ENCODE measurements at places on chromosomes 2 and 18.

- DNase-seq: no peak
These were observed 15.7 kb downstream of the COL4A3 start for GRCh38 chr2:227179988-227180685.

- DNase-seq: no peak
These were observed 19.1 kb downstream of the MAP2 start for GRCh38 chr2:209442939-209443338.

DNA sequence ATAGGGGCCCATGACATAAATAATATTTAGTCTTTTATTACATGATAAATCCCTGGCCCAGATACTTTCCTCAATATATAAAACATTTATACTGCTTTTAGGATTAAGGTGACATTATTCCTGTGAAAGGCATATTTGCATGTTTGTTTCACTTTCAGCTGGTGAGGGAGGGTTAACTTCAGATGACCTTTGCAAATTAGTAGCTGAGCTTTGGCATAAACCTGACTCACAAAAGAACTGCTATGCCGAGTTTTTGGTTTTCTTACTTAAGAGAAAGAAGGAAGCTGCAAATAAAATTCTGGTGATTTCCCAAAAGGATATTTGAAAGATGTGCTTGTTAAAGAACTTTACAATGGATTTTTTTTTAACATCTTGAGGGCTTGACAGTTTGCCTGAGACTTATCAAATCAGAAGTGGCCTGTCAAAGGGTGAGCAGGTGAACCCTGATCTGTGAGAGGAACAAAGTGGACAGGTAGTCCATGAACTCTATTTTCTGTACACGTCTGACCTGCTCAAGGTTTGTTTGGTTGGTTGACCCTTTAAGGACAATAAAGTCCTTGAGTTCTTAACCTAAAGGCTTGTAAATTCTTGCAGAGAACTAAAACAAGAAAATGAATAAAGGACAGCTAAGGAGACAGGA is 93.5 kb downstream of the FAM124B start:
- no peak for DNase-seq

DNA sequence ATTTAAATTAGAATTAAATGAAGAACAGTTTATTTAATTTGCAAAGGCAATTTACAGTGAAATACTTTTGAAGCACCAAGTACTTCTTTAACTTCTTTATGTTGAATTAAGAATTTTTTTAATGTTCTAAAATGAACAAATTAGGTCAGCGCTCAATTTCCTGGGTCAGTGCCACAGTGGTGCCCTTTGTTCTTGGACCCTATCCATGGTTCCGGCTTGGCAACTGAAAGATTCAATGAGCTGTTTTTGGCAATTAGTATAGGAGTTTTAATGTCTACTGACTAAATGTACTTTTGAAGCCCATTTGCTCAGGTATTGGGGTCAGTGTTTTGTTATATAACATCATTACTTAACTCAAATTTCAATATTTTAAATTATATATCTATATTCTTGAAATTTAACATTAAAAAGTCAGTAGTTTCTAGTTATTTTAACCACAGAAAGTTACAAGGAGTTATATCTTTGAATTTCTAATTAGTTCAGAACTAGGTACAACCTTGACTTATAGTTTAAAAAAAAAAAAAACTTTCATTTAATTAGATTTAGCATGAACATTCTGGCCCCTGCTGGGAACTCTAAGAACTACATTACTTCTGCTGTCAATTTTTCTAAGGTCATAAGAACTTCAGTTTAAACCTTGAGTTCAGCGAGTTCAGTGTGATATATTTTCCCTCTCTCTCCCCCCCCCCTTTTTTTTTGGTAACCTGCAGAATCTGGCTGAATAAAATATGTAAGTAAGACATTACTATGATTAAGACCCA is 7.6 kb upstream of the MSTN start:
- no peak for DNase-seq

DNA sequence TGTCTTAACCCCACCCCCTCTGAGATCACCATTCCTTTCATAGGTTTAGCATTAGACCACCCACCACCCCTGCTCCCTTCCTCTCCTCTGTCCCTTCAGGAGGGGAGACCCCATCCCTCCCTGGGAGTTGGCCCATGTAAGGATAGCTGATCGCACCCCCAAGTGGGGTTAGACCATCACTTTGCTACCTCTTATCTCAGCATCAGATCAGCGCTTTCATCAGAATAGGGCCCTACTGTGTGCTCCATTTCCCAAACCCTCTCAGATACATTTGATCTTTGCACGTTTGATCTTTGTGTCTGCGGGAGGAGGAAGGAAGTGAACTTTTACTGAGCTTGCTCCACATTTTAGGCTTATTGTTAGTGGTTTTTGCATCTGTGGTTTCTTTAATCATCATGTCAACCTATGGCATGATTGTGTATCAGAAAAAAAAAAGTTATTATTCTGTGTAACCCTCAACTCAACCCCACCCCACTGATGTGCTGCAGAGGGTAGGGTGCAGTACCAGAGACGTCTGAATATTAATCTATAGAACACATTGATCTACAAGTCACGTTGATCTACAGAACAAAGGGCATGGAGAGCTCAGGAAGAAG is 81.2 kb downstream of the PDCL3 start:
- DNase-seq: no peak

DNA sequence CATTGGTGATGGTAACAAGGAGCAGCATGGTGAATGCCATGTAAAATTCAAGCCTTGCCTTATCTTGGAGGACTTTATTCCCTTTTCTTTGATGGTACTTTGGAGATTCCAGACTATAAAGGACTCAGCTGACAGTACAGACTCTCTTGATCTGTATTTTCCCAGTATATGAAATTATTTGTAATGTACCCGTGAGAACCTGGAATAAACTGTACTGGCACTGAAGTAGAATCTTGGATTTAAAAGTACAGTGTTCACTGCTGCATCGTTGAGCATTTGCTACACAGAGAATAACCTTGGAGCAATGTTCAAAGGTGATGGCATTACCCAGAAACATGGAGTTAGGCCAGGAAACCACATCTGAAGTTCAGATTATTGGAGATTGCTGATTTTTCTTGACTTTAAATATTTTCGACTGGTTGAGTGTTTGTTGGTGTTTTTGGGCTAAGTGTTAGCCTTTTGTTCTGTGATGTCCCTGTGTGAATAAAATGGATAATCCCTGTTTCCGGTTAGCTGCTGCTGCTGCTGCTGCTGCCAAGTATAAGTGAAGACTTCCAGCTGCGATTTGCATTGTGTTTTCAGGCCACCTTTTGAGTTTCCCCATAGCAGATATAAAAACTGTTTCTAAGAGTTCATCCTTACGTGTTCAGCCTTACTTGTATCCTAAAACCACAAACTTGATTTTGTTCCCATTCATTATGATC is 122.0 kb downstream of the SPTBN1 start:
- no peak for DNase-seq

GRCh38 chr18:48939205-48940097 is 11.3 kb downstream of the SMAD7 start:
- no peak for DNase-seq

DNA sequence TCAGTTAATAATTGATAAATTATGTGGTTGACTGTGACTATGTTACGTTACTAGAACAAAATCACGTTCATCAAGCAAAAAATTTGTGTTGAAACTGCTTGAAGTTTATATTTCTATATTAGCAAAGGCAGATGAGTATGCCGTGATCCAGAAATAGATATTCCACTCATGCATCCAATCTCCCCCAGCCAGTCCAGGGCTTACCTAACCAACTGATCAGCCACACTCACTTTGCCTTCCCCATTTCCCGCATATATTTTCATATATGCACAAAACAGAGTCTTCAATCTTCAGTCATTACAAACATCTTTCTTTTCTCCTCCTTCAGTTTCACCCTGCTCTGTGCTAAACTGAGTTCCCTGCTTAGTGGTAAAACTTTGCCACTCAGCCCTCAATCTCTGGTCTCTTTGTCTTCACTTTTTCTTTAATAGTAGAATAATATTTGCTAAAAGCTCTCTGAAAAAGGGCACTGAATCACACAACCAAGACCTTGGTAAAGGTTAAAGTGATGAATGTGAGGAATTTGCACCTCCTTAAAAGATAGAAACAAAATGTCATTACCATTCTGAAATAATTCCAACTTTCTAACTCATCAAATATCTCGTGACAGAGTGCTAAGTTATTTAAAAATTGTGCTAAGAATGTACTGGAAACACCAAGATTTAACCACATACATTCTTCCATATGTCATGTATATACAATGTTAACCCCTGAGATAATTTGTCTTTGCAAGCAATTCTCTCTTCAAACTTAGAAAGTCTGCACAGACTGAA is 893.2 kb upstream of the CRIM1 start:
- DNase-seq: no peak

- DNase-seq: no peak
These were observed 151.3 kb downstream of the ZFP36L2 start for GRCh38 chr2:43075054-43075593.
